ENCODE measurements at places on chromosomes 6 and 20. TPM values are rescaled to one million over a fixed set of nuclear protein-coding genes. Genes with fewer than 3 reads are reported as not detected.
A peak's percentile ranks its signal among the peaks of the same experiment; 100 is the strongest.

- no peak for DNase-seq
These were observed 55.3 kb downstream of the TBX18 start for GRCh38 chr6:84709121-84709520.

- DNase-seq = no peak
These were observed 1.9 kb downstream of the SIRPB2 start for GRCh38 chr20:1489325-1489724.

DNA sequence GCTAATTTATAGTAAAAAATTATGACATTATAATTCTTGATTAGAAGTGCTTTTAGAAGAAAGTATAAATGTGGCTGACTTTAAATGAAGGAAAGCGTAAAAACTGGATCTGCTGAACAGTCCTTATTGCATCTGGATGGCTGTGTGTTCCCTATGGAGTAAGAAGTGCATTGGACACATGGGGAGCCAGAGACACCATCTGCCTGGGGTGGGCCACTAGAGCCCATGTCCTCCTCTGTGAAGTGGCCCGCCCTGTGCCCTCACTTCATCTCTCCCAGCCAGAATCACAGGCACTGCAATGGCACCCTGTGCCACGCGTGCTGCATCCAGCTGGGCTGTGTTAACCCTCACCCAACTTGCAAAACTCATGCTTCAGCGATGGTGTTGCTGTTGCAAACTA is 13.2 kb upstream of the SFT2D1 start:
- DNase-seq = no peak

DNA sequence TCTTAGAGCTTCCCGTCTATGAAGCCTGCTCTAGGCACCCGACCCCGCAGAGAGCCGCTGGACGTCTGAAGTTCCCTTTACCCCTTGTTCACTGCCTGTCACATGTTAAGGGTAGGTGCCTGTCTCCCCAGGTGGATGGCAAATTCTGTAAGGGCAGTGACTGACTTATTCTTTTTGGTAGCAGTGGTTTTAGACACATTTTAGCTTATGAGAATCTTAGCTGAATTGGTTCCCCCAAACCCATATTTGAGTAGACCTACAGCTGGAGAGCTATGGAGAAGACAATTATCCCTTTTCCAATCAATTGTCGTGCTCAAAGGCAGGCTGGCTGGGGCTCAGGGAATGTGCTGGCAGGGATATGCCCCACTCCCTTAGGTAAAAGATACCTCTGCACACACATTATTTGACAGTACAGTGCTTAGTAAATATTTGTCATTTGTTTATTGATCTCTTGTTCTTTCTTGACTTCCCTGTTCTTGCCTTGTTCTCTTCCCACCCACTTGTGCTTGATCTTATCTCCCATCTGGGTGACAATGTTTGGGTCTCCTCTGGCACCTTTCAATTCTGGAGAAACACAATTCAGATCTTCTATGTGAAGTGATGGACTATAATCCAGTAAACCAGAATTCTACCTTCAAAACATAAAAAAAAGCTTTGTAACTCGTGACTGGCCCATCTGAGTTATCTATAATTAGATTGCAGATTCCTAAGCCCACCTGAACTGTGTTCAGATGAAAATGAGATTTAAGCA is 114.3 kb upstream of the SLC2A12 start:
- DNase-seq = no peak

DNA sequence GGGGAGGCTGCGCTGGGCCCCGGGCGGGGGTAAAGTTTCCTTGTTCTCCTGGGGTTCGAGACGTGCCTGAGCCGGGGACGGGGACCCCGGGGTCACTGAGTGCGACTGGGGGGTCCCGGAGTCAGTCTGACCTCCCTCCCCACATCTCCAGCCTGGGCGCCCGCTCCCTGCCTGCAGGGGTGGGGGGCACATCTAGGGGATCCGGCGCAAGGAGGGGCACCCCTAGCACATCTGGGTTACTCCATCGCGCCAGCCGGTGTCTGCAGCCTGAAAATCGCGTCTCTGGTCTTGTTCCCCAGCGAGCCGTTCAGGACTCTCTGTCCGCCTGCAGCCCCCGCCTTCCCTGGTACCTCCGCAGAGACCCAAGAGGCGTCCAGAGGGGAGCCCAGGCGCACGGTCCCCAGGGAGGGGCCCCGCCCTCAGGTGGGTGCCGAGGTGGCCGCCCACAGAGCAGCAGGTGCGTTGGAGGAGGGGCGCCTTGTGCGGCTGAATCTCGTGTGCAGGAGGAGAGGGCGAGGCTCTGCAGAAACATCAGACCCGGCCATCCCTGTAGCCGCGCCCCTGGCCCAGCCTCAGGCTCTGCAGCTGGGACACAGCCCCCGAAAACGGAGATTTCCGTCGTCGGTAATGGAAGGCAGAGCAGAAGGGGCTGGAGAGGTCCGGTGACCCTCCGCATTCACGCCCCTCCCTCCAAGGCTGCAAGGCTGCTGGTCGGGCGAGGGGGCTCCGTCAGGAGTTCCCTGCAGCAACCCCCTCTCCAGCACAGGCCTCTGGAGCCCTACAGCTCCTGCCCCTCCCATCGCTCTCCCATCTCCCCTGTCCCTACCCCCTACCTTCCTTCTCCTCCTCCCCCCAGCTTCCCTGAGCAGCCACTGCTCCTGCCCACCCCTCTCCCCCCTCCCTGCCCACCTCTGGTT is 628 bp upstream of the CHRNA4 start:
- peak; percentile 61 for DNase-seq

GRCh38 chr6:157656437-157656997 is 166.5 kb upstream of the SNX9 start:
- DNase-seq = no peak

GRCh38 chr20:3679749-3680700 is 1.8 kb downstream of the ADAM33 start:
- DNase-seq = peak; percentile 71

GRCh38 chr20:33111306-33111705 is 31.9 kb downstream of the BPIFB4 start:
- DNase-seq = no peak

DNA sequence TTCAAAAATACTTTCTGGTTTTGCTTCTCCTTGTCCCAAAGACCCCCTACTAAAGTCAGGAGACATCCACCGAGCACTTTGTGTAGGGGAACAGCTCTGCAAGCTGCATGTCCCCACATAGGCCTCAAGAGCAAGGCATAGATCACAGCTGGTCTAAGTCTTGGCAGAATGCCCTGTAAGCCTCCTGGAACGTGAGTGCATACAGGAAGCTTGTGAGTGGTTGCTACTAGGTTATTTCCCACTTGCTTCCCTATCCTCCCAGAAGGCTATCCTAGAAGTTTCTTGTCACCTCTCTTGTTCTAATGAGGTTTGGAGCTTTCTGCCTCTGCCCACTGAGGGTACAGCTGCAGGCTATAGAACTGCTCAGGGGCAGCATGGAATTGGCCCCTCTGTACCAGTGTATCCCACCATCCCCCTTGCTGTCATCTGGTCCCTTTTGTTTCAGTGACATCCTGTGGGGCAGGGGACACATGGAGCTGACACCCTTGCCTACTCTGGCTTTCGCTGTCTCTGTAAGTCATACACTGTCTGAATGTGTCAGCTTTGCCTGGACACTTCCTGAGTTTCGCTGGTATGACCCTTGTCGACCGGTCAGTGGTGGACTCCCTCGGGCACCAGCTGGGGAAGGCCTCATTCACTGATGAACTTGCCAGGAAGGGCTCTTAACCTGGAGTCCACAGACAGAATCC is 35.6 kb upstream of the KCNK16 start:
- peak; percentile 51 for DNase-seq

DNA sequence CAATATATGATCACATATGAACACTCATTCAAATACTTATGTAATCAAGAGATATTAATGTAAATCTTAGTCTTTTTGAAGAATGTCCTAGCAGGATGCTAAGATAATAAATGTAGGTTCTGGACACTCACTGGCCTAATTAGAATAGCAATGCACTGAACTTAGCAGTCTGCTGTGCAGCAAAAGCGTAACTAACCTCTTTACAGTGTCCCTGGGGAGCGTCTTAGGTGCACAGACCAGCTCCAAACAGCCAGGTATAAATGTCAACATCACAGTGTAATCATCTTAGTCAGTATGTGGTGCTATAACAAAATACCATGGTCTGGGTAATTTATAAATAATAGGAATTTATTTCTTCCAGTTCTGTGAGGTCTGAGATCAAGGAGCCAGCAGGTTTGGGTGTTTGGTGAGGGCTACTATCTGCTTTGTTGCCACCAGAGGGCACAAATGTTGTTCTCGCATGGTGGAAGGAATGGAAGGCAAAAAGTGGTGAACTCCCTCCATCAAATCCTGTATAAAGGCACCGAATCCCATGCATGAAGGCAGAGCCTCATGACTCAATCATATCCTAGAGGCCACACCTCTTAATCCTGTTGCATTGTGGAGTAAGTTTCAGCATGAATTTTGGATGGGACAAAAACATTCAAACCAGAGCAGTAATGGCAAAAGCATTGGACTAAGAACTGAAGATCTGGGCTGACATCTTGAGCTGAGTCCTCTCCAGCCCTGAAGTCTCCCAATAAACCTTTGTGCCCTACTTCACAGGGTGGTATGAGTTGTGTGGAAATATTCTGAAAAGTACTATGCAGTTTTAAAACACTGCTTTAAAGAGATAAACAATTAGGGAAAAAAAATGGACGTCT is 41.8 kb upstream of the FOXO3 start:
- DNase-seq = no peak

DNA sequence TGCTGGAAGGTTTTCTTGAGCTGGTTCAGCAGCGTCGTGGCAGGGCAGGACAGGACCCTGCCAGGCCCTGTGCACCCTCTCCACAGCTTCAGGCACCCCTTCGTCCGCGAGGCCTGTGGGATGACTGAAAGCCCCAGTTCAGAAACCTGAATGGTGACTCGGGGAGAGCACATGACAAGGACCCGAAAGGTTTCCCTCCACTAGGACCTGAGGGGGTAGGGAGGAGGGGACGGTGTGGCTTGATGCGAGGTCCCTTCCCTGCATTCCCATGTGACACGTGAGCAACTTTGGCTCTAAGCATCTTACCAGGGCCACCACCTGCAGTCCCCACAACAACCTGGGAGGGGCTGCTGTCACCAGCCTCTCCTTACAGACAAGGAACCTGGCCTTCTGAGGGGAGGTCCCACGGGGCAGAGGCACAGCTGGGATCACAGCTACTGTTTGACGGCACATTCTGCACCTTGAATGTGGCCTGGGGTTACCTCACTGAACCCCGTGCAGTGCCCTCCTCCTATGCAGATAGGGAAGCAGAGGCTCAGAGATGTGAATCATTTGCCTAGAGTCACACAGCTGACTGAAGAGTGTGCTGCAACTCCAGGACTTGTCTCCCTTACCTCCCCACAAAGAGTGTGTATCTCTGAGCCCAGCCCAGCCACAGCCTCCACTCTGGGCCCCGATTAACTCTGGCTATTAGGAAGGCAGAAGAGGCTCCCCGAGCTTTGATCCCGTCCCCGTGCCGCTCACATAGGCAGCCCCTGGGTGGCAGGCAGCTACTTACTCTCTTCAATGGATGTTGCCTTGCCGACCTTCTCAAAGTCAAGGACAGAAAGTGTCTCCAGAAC is 84.6 kb downstream of the PTPN1 start:
- peak; percentile 64 for DNase-seq

- DNase-seq = no peak
These were observed 79.4 kb downstream of the DLGAP4 start for GRCh38 chr20:36385503-36385902.

- no peak for DNase-seq
These were observed 18.8 kb downstream of the MAP3K4 start for GRCh38 chr6:161010418-161010817.

DNA sequence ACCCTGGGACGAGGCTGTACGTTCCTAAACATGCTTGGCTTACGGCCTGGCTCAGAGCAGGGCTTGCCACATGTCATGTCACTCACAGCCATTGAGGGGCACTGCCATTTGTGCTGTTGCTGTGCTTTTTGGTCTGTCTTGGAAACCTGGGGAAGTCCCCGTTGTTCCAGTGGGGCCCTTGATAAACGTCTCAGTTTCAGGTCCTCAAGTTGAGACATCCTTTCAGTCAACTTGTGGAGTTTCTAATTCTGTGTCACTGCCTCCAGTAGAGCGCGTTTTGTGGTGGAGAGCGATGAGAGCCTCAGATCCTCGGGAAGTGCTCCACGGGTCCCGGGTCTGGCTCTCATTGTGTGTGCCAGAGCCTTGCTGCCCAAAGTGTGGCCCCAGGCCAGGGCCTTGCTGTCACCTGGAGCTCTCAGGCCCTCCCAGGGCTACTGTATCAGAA is 43.0 kb upstream of the CCR6 start:
- no peak for DNase-seq

DNA sequence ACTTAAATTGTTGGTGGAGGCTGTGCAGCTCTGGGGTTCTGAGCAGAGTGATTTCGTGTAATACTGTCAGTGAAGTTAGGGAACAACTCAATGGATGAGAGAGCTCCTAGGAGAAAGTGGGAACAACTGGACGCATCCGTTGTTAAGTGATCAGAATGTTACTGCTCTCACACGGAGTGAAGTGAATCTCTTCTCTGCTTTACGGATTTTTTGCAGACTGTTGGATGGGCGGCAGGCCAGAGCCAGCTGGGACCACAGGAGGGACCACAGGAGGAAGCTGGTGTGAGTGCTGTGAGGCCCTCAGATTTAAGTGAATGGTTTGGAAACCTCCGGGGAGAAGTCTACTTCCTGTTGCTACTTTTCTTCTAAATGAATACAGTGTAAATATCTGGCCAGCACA is 23.7 kb upstream of the PPP1R14C start:
- no peak for DNase-seq

DNA sequence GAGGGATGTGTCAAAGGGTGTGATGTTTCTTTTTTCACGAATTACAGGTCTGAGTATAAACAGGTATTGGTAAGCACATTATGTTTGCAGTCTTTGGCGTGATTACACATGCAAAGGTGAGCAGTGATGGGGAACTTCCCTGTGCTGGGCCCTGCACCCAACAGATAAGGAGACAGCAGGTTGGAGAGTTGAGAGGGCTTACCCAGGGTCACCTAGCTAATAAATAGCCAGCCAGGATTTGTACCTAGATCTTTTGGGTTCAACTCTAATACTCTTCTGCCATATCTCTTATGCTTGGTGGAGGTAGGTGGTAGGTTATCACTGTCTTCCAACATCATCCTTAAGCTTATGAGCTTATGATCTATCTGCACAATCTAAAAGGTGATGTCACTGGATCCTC is 46.5 kb downstream of the AFG1L start:
- DNase-seq = no peak

DNA sequence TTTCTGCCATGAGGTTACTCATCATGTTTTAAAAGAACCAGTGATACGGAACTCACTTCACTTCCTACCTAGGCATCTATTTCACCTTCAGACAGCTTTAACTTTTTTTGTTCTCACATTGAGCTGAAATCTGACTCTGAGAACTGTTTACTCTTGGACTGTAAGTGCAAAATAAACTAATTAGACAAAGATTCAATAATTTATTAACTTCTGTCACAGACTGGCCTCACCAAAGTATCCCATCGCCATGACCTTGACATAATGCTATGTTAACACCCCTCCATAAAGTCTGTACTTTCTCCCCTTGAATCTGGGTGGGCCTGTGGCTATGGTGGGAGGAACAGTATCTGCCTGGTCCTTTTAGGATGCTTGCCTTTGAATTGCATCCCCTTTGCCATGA is 448.1 kb downstream of the CBLN4 start:
- no peak for DNase-seq

The SMPD2 gene
- total RNA-seq = 5.4 TPM

The CHMP4B gene
- 225 TPM for total RNA-seq

The THEMIS gene
- total RNA-seq = 0.77 TPM

The MSH5 gene
- total RNA-seq = 8.4 TPM

The PACSIN1 gene
- total RNA-seq = 4.9 TPM

The WFDC10A gene
- not detected for total RNA-seq

The MCCD1 gene
- not detected for total RNA-seq
